ENCODE measurements at places on chromosomes 1 and 21. TPM values are rescaled to one million over a fixed set of nuclear protein-coding genes. Genes with fewer than 3 reads are reported as not detected.
A peak's percentile ranks its signal among the peaks of the same experiment; 100 is the strongest.

GRCh38 chr1:78678324-78678723, 28.7 kb downstream of the IFI44 start:
- DNase-seq: no peak

The CYP4X1 gene
- not detected for total RNA-seq

The LRRC53 gene
- not detected for total RNA-seq

GRCh38 chr21:17660862-17661261, 48.2 kb upstream of the BTG3 start:
- DNase-seq: no peak

The SH2D2A gene
- 186 TPM for total RNA-seq

- DNase-seq: no peak
Observed at GRCh38 chr1:219761208-219761860, 148.4 kb upstream of the ZC3H11B start.

DNA sequence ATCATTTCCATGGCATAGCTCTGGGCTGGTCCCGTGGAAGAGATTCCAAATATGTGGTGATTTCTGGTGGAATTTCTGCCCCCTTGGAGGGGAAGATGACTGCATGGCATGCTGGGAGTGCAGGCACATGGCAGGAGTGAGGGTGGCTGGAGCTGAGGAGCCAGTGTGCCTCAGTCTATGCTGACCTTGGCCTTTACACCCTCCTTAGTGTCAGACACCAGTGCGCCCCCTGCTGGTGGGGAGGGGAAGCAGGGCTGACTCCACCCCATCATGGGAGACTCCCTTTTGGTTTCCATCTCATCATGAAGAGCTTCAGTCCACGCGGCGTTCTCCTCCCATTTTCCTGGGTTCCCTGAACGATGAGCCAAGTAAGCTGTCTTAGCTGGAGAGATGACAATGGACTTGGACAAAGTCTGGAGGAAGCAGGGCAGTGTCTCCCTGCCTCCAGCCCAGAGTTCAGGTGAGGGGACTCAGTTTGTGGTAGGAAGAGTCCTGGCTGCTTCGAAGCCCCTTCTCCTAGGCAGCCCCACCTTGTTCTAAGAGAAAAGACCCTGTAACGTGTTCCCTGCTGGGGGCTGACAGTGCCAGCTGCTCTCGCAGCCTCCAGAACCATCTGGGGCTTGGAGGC, 10.3 kb downstream of the ALX3 start:
- no peak for DNase-seq

The NEGR1 gene
- not detected for total RNA-seq

- DNase-seq: no peak
Observed at GRCh38 chr1:201143726-201144635, 10.3 kb downstream of the TMEM9 start.

GRCh38 chr1:78132174-78132947, 86.6 kb downstream of the GIPC2 start:
- no peak for DNase-seq

- no peak for DNase-seq
Observed at GRCh38 chr1:163082971-163083370, 13.8 kb downstream of the RGS4 start.

DNA sequence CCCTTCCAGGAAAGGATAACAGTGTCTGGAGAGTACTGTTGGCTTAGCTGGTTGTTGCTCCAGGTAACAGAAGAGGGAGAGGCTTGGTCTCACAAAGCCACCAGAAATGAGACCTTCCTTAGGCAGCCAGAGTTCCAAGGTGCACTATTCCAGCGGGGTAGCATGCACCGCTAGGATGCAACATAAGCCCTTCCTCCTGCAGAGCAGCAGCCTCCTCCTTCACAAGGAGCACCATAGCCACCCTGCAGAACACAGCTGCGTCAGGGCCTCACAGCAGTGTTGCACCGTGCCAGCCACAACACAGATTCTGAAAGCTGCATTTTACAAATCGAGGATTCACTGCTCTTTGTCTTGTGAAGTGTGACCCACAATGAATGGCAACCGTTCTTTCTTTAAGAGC, 142.0 kb downstream of the CLIC6 start:
- DNase-seq: no peak

DNA sequence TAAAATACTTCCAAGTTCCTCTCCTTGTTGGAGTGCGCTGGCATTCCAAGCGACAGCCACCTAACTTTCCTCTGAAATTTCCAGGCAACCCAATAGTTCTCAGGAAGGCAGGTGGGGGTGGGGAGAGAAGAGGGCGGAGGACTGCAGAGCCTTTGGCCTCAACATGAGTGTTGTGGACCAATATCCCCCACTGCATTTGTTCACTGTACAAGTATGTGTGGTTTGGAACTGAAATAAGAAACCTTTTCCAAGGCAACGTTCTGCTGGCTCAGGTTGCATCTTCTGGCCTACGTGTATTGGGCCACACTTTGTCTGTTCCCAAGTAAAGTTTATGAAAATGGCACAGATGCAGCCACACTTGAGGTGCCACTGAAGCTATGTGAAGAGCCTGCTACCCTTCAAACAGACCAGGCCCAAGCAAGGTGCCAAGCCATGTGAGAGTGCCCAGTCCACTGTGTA, 153.4 kb downstream of the DHRS3 start:
- DNase-seq: no peak

DNA sequence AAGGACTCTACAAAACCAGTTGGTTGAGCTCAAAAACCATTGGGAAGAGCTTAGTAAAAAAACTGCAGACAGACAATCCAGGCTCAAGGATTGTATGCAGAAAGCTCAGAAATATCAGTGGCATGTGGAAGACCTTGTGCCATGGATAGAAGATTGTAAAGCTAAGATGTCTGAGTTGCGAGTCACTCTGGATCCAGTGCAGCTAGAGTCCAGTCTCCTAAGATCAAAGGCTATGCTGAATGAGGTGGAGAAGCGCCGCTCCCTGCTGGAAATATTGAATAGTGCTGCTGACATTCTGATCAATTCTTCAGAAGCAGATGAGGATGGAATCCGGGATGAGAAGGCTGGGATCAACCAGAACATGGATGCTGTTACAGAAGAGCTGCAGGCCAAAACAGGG, 104.0 kb upstream of the BMP8A start:
- no peak for DNase-seq

The KRTAP13-4 gene
- total RNA-seq: not detected

- DNase-seq: no peak
Observed at GRCh38 chr21:24046829-24047443, 1560.3 kb downstream of the MRPL39 start.

The TMIGD3 gene
- total RNA-seq: not detected

DNA sequence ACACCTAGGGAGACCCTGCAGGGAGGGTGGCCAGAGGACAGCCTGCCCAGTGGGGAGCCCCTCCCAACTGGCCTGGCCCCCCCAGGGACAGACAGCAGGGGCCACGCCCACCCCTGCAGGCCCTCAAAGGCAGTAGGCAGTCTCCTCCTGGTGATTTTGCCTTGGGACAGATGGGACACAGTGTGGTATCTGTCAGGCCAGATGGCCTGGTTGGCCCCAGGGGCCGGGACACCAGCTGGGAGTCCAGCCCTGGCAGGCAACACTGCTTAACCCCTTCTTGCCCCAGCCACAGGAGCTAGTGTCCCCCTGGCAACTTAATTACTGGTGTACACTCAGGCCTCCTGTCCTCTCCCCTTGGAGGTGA, 17.8 kb downstream of the IFFO2 start:
- no peak for DNase-seq

DNA sequence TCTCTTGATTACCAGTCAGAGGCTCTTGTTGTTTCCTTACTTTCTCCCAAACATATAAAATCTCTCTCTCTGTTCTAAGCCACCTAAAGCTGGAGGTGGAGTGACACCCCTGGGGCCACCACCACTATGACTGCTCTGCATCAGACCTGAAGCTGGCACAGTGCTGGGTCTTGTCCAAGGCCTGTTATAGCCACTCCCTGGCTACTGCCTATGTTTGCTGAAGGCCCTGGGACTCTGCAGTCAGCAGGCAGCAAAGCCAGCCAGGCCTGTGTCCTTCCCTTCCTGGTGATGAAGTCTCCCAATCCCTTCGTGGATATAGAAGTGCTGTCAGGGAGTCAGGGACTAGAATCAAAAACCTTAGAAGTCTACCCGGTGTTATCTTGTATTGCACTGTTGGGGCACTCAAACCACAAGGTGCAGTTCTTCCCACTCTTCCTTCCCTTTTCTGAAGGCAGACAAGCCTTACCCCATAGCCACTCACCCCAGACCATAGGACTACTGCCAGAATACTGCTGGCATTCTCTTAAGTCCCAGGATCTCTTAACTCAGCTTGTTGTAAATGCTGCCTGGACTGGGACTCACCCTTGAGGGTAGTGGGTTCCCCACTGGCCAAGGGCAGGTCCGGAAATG, 103.1 kb downstream of the RPS6KC1 start:
- no peak for DNase-seq

DNA sequence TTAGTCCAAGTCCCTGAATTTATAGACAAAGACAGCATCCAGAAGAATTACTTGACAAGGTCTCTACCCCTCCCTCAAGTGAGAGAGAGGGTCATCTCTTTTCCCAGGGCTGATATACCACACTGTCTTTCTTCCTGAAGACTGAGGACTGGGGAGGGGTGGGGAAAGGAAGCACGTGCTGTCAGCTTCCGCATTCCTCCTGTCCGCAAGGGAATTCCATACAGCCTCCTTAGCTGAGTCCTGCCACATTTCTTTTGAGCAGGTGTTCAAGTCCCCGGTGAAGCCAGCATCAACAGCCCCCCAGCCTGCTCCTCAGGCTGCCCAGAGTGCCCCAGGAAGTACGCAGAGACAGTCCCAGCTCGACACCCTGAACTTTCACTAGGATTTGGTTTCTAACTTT, 34.2 kb downstream of the PCAT6 start:
- no peak for DNase-seq

The LDLRAD1 gene
- not detected for total RNA-seq

The LIPI gene
- total RNA-seq: not detected

- DNase-seq: no peak
Observed at GRCh38 chr1:215188302-215188950, 105.9 kb downstream of the KCNK2 start.

The MAP1LC3C gene
- total RNA-seq: not detected

GRCh38 chr1:46527474-46528296, 23.8 kb downstream of the KNCN start:
- peak; percentile 86 for DNase-seq

GRCh38 chr1:49841767-49842166, 182.0 kb downstream of the AGBL4 start:
- no peak for DNase-seq

The AKT3 gene
- 37.3 TPM for total RNA-seq

The CFHR4 gene
- not detected for total RNA-seq

The ACOT11 gene
- 4.5 TPM for total RNA-seq

The AGO4 gene
- 6.5 TPM for total RNA-seq

The ZNHIT6 gene
- total RNA-seq: 17.0 TPM

- DNase-seq: no peak
Observed at GRCh38 chr1:32525053-32525452, 14.2 kb upstream of the ZBTB8A start.

The AGT gene
- not detected for total RNA-seq

- DNase-seq: no peak
Observed at GRCh38 chr1:162212713-162213112, 143.2 kb downstream of the NOS1AP start.

- no peak for DNase-seq
Observed at GRCh38 chr1:24263211-24263610, 55.9 kb upstream of the GRHL3 start.

The CASZ1 gene
- total RNA-seq: 1.6 TPM

GRCh38 chr1:40038697-40039096, 1.8 kb upstream of the CAP1 start:
- no peak for DNase-seq

GRCh38 chr1:40032240-40032891, 8.2 kb upstream of the CAP1 start:
- no peak for DNase-seq

DNA sequence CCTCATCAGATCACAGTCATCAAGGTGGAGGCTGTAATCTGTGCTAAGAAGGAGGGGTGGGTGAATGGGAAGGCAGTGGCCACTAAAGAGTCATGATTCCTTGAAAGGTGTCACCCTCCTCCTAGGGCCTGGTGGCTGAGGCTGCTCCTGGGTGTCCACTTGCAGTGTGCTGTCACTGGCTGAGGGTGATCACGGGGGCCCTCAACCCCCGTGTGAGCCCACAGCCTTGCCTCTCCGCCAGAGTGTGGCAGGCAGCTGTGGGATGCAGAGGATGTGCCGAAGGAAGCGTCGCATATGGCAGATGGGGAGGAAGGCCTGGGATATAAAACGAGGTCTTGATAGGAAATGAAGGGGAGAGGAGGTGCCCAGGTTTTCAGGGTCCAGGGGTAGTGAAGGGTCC, 476.5 kb downstream of the PTPRU start:
- DNase-seq: no peak

The ETNK2 gene
- 0.84 TPM for total RNA-seq

DNA sequence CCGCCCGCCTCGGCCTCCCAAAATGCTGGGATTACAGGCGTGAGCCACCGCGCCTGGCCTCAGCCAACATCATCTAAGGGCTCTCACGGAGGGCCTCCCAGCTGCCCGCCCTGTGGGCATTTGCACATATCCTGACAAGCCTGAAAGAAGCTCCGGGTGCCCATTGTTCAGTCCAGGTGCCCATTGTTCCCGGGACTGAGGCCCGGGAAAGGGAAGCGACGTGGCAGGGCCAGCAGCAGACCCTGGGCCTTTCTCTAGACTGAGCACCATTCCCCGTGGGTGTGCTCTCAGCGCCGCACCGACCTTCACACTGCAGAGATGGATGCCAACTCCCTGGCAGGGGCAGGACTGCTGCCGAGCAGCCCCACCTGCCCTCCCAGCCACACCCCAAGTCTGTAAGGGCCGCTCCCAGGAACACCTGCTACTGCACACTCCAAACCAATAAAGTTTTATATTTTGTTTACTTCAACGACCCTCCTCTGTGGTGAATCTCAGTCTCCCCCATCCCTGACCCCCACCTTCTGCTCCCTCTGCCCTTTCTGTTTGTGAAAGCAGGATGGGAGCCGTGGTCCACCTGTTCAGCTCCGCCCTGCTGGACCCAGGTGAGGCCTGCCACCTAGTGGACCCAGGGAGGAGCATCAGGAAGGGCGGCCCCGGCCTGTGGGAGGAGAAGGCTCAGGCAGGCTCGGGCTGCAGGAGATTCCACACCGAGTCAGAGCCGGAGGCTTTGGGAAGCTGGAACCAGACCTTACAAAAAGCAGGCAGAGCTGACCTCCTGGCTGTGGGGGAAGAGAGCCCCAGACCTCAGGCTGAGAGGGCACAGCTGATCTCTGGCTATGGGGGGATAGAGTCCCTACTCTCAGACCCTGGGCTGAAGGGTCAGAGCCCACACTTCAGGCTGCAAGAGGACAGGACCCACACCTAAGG, 1.1 kb upstream of the TMEM82 start:
- peak; percentile 66 for DNase-seq

DNA sequence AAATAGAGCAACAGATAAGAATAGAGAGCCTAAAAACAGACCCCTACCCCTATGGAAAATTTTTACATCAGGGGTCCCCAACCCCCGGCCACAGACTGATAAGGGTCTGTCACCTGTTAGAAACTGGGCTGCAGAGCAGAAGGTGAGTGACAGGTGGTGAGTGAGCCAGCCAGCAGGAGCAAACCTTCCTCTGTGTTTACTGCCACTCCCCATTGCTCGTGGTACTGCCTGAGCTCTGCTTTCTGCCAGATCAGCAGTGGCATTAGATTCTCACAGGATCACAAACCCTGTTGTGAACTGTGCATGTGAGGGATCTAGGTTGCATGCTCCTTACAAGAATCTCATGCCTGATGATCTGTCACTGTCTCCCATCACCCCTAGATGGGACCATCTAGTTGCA, 174.1 kb downstream of the FOXD2 start:
- no peak for DNase-seq

- DNase-seq: no peak
Observed at GRCh38 chr1:198167436-198167934, 10.7 kb downstream of the NEK7 start.

All from activated naive CD4-positive, alpha-beta T cell treated with anti-CD3 and anti-CD28 coated beads, Interleukin-2, amount 50 U/mL, for 72 hours (primary cell).